Fibroblast of the aortic adventitia (primary cell): ENCODE measurements at places on chromosomes 7 and 10. TPM values are rescaled to one million over a fixed set of nuclear protein-coding genes. Genes with fewer than 3 reads are reported as not detected.

ASZ1 gene
- not detected in 2 replicates for total RNA-seq

- DNase-seq = peak; percentile 61
Observed at GRCh38 chr10:63698787-63699150, 177.6 kb downstream of the REEP3 start.

DNA sequence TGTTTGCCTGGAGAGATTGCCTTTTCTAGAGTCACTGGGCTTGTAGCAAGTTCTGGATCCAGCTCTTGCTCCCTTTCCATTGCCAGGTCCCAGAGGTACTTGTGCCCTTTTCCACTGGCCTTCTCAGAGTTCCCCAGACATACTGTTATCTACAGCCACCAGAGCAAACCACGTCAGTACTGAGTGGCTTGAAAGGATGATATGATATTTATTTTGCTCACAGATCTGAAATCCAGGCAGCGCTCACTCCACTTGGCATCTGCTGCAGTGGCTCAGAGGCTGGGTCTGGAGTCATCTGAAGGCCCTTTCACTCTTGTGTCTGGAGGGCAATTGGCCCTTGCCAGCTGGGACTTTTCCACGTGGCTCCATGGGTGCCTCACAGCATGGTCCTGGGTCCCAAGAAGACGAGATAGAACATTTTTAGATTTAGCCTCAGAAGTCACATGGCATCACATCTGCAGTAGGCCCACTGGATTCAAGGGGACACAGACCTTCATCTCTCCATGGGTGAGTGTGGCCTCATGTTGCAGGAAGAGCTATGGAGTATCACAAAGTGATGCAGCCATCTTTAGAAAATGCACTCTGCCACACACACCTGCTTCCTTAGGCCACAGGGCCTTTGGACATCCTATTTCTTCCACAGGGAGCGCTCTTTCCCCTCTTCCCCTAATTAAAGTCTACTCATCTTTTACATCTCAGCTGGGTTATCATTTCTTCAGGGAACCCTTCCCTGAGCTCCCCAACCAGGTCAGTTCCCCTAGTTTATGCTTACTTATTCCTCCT lies 22.9 kb upstream of the TCF7L2 start:
- no peak for DNase-seq

DNA sequence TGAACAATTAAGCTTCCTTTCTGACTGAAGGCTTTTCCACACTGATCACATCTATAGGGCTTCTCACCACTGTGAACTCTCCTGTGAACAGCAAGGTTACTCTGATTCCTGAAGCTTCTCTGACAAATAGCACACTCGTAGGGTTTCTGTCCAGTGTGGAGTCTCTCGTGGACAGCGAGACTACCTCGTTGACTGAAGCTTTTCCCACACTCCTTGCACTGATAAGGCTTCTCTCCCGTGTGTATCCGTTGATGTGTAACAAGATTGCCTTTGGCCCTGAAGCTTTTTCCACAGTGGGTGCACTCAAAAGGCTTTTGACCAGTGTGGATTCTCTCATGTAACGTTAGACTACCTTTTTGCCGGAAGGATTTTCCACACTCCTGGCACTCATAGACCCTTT lies 4.4 kb downstream of the ZNF32 start:
- DNase-seq = peak; percentile 19

GRCh38 chr10:80473692-80474596 lies 19.8 kb downstream of the TSPAN14 start:
- DNase-seq = no peak

DNA sequence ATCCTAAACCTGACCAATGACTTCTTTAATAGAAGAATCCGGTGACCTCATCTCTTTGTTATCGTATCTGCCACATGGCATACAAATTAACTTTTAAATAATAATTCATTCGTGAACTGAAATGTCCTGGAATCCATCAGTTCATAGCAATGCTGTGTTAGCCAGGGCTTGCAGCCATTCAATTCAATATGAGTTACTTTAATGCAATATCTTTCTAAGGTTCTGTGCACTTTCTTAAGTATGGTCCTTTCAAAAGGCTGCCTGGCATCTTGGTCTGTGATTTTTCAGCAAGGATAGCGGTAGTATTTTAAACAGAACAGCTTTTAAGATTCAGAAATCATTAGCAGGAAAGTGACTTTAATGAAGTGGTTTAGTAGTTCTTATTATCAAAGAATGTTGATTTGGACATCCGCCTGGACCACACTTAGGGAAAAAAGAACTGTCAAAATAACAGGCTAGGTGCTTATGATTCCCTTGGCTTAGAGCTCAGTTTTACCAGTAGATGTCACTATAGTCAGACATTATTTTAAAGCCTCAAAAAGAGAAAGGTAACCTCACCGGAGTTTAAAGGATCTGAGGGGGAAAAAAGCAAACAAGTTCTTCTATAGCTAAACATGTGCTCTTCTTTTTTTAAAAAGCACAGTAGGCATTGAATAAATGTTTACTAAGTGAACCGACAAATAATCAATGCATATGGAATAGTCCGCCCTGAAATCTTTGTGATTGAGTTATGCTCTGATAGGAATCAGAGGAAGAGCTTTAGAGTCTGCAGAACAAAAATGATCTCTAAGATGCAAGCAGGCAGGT lies 22.7 kb downstream of the SLC35G1 start:
- peak; percentile 67 for DNase-seq

GRCh38 chr10:85900061-85900460 lies 466.5 kb downstream of the GRID1 start:
- no peak for DNase-seq

DNA sequence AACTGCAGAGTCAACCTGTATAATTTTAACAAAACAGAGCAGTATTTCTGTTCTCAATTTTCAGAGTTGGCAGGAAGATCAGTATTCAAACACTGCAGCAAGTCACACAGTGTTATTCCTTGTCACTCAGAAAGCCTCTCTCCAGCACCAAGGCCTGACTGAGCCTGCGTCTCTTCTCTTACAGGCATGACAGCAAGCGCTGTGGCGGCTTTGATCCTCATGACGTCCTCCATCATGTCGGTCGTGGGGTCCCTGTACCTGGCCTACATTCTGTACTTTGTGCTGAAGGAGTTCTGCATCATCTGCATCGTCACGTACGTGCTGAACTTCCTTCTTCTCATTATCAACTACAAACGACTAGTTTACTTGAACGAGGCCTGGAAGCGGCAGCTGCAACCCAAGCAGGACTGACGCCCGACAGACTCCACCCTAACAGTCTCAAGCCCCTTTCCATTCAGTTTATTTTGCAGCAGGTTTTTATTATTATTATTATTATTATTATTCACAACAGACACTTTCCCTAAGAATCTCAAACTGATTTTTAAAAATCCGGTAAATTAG lies 28.0 kb downstream of the GUSB start:
- DNase-seq = no peak

DNA sequence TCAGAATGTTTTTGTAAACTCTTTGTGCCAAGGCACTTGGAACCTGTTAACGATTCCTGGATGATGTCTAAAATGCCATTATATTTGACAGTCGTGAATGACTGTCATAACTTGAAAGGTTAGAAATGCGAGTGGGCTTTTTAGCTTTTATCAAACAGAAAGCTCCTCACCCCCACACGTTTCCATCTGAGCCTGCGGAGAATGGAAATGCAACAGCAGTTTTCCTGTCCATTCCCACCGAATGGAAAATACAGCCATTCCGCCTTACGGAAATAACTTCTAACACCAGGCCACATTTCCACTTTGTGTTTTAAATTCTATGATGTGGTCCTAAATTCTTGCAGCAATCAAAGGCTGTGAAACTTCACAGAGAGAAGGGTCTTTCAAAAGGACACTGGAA lies 83.8 kb downstream of the ELMO1 start:
- no peak for DNase-seq

- DNase-seq = no peak
Observed at GRCh38 chr7:70352088-70352487, 753.8 kb downstream of the AUTS2 start.

HABP2 gene
- total RNA-seq = not detected in 2 replicates

DNA sequence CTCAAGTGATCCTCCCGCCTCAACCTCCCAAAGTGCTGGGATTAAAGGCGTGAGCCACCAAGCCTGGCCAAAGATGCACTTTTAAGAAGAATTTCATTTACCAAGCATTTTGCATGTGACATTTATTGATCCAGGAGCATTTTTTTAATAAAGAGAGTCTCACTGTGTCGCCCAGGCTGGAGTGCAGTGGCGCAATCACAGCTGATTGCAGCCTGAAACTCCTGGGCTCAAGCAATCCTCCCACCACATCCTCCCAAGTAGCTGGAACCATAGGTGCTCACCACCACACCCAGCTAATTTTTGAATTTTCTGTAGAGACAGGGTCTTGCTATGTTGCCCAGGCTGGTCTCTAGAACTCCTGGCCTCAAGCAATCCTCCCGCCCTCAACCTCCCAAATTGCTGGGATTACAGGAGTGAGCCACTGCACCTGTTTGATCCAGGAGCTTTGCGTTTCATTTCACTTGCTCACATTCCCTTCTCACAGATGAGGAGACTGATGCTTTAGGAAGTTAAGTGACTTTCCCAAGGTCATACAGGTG lies 4.4 kb upstream of the TBL2 start:
- DNase-seq = no peak

DNA sequence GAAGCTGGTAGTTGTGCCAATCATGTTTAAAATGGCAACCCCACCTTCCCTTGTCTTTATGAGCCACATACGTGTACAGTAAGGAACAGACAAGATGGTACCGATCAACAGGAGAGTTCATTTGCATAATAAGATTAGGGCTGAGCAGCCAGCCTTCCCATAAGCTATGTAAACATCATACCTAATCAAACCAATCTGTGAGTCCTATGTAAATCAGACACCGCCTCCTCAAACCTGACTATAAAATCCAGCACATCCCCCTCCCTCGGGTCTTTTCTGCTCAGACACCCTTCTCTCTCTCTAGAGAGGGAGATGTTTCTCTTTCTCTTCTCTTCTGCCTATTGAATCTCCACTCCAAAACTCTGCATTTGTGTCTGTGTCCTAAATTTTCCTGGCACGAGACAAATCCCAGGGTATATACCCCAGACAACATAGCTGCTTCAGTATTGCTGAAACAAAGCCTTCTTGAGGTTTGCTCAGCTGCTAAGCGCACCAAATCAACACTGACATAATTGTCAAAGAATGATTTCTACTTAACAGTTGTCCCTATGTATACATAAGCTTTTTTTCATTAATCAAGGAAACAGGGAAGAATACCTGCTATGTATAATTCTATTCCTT lies 279.2 kb downstream of the THSD7A start:
- DNase-seq = no peak
